ENCODE measurements at places on chromosomes 6 and 20.

GRCh38 chr6:13709689-13710551 lies 1.7 kb downstream of the RANBP9 start:
- DNase-seq = no peak

GRCh38 chr6:62808565-62809293 lies 402.5 kb upstream of the FKBP1C start:
- no peak for DNase-seq

DNA sequence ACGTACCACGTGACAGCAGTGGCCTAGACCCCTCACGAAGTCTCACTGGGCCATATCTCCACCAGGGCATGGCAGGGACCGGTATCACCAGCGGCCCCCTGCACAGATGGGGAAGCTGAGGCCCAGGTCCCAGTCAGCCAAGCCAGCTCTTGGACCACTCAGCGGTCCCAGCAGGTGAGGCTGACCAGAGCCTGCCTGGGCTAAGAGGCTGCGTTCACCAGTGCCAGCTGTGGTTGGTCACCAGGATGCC lies 2.6 kb upstream of the MRGBP start:
- no peak for DNase-seq

GRCh38 chr6:22892452-22892851 lies 323.1 kb downstream of the HDGFL1 start:
- DNase-seq = no peak

- DNase-seq = no peak
Observed at GRCh38 chr6:69732045-69732444, 64.8 kb downstream of the LMBRD1 start.

DNA sequence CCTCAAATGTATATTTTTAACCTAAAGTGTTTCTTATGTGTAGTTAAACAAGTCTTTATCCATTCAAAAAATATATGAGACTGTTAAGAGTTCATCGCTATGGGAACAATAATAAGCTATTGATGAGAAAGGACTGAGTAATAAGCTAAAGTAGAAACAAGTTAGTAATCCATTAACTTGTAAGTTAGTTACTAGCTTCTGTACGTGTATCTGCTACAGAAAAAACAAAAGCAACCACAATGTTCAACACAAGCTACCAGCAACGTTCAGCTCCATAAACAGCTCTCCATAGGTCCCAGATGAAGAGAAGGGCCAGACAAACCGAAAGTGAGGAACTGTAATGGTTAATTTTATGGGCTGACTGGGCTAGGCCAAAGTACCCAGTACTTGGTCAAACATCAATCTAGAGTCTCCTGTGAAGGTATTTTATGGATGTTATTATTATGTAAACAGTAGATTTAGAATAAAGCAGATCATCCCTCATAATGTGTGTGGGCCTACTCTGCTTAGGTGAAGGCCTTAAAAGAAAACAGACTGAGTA lies 33.8 kb upstream of the FAM135A start:
- no peak for DNase-seq

DNA sequence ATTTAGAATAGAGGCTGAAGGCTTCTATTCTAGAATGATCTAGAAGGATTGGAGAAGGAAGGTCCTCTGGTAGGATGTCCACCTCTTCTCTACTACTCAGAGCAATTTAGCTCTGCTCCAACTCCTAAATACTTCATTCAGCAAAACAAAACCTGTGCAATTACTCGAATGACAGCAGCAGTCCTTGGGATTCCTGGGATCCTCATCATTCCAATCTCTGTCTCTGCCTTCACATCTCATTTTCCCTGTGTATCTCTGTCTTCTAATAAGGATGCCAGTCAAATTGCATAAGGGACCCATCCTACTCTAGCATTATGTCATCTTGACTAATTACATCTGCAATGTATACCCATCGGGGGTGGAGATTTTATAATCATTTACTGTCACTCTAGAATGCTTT lies 5.5 kb upstream of the AIG1 start:
- DNase-seq = no peak

DNA sequence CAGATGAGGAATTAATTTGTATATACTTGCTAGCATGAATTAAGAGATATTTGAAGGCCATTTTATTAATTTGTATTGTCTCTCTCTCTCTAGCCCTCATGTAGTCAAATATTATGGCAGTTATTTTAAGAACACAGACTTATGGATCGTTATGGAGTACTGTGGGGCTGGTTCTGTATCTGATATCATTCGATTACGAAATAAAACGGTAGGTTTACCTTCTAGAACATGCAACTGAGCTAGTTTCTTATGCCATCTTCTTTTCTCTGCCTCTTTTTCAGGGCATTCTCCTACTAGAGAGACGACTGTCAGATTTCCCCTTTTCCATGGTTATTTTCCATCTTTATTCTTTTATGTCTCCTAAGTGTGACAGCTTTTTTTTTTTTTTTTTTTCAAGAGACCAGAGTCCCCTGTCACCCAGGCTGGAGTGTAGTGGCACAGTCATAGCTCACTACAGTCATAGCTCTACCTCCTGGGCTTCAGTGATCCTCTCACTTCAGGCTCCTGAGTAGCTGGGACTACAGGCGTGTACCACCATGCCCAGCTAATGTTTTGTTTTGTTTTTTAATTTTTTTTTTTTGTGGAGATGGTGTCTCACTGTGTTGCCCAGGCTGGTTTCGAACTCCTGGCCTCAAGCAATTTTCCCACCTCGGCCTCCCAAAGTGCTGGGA lies 15.6 kb downstream of the STK4 start:
- no peak for DNase-seq
